ENCODE measurements at places on chromosomes 3 and 15.

GRCh38 chr3:43581343-43581742, 40.5 kb downstream of the ANO10 start:
- DNase-seq, result no peak

DNA sequence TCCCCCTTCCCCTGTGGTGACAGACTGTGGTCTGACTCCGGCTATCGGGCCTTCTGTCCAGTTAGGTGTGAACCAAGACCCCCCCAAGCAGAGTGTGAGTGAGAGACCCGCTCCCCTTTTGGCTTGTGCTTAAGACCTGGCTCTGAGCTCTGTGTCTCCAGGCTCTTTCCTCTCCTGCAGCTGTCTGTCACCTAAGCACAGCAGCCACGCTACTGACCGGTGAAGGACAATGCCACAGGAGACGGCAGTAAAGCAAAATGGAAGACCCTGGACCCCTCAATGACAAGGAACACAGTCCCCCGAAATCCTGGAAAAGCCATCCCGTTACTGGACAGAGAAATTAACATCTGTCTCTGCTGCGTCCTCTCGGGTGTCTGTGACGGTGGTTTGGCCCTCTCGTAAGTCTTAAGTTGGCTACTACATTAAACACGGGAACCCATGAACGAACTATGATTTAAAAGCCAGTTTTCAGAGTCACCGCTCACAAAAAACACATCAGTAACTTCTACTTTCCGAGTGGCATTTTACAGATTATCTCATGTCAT, 53.7 kb downstream of the CHSY1 start:
- no peak for DNase-seq

DNA sequence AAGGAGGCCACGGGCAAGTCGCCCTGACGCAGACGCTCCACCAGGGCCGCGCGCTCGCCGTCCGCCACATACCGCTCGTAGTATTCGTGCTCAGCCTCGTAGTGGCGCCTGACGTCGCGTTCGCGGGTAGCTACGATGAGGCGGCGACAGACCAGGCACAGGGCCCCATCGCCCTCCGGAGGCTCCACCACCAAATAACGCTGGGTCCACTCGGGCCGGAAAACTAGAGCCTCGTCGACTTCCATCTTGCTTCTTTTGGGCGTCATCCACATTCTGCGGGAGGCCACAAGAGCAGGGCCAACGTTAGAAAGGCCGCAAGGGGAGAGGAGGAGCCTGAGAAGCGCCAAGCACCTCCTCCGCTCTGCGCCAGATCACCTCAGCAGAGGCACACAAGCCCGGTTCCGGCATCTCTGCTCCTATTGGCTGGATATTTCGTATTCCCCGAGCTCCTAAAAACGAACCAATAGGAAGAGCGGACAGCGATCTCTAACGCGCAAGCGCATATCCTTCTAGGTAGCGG, at the start of gene EPM2AIP1:
Gene EPM2AIP1, minus strand, starts transcription at position 326 of the 520 bp plus-strand sequence. Its CDS starts 54 bp downstream, at position 272.
- no peak for DNase-seq

- peak; percentile 82 for DNase-seq
Observed at GRCh38 chr3:16064642-16065414, 109.7 kb upstream of the GALNT15 start.

GRCh38 chr15:68699881-68700454, 120.7 kb downstream of the ANP32A start:
- DNase-seq, result no peak

DNA sequence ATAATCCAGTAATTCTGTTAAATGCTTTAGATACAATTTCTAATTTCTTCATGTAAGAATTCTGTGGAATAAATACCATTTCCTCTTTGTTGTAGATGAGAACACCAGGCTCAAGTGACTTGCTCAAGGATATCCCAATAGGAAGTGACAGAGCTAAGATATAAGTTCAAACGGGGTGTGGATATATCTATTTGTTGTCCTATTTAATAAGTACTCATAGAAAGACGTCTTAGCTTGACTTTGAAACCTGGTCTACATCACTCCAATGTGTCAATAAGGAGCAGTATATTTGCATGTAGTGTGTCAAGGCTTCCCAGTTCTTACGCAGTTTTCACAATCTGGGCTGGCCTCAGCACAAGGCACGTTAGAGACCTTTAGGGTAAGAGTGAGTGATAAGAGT, 4.7 kb upstream of the GCSAM start:
- no peak for DNase-seq

- no peak for DNase-seq
Observed at GRCh38 chr3:184694716-184695115, 17.1 kb downstream of the MAGEF1 start.

DNA sequence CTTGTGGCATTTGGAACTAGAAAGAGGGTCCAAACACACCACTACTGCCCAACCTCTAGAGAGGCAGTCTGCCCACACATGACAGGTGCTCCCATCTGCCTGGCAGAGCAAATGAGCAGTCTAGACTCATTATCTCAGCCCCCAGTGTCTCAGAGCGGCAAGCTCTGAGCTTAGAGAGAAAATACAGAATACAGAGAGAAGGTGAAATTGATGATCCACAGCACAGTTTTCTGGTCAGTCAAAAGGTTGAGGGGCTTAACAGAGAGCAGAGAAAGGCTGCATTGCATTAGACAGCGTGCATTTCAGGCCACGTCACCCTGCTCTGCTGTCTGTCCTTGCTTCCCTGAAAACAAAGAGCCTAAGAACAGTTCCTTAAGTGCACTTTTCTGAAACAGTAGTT, 135.1 kb downstream of the KCNMB2 start:
- DNase-seq, result no peak

GRCh38 chr3:150240891-150241290, 167.2 kb upstream of the TSC22D2 start:
- DNase-seq, result no peak

- no peak for DNase-seq
Observed at GRCh38 chr3:121759541-121760202, 10.1 kb upstream of the GOLGB1 start.

DNA sequence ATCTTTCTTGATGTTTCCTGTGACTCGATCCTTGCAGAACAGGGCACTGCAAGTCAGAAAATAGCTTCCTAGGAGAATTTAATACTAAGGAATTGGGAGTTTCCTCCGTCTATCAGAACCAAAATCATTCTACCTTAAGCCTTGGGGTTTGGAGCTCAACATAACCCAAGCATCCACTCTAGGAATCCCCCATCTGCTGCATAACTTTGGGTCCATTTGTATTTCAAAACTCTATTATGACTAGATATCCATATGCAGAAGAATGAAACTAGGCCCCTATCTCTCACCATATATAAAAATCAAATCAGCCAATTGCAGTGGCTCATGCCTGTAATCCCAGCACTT, 61.7 kb upstream of the AKAP13 start:
- no peak for DNase-seq

DNA sequence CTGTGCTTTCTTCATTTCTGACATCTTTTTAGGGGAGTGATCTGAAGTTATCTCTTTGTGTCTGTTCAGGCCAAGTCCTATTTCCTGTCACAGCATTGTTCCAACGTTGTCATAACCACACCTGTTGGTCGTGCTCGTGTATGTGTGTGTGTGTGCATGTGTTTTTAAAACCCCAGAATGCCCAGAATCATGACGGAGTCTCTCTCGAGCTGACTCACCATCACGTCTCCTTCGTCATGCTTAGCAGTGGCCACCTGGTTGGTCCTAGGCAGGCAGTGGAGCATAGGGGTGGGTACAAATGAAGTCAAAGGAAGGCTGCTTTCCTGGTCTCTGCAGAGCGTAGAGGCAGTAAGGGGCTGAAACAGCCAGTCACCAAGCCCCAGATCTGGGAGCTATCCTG, 126.8 kb upstream of the ABHD17C start:
- DNase-seq, result no peak

GRCh38 chr15:101029971-101030661, 111.0 kb downstream of the LRRK1 start:
- no peak for DNase-seq

GRCh38 chr3:135739779-135740178, 225.7 kb upstream of the PPP2R3A start:
- no peak for DNase-seq

DNA sequence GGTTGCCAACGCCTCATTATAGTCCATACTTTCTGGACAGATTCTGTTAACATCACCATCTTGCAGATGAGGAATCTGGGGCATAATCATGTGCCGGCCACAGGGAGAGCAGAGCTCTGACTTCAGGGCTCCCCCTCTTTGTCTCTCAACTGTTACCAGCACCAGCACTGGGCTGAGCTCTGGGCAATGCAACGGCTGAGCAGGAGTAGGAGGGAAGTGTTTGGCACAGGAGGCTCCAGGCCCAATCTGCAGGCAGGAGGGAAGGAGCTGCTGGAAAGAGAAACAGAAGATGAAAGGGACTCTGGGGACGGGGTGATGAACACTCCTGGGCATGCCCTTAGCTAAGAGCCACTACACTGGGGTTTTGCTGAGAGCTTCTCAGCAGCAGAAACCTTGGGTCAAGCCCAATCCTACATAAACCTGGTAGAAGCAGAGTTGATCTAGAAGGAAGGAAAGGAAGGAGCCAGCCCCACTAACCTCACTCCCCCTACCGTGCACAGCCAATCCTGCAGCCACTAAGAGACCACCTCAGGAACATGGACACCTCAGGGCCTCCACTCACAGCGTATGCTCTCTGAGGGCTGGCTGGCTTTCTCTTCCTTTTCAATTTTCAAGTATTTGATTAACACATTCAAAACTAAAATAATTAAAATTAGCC, 73.1 kb upstream of the SPATA12 start:
- DNase-seq, result no peak

- no peak for DNase-seq
Observed at GRCh38 chr3:41893977-41894376, 67.9 kb downstream of the ULK4 start.

- DNase-seq, result no peak
Observed at GRCh38 chr15:31476866-31477265, 150.2 kb downstream of the KLF13 start.

GRCh38 chr3:32290619-32291018, 52.1 kb downstream of the CMTM8 start:
- DNase-seq, result no peak

GRCh38 chr15:72397796-72398588, at the start of gene TMEM202:
Gene TMEM202, plus strand, starts transcription at chr15:72398305. Its CDS starts 22 bp downstream, at chr15:72398327.
- DNase-seq, result no peak

DNA sequence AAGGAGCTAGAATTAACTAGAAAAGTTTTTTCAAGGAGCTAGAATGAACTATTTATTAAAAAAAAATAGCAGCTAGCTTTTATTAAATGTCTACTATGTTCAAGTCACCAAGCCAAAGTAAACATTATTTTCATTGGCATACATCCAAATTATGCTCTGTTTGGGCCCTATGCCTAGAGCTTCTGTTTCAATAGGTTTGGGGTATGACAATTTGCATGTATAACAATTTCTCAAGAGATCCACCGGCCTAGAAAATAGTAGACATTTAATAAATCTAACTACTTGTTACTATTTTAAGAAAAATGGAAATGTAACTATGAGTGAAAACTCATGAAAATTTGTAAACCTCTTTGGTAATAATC, 8.0 kb downstream of the GABRR3 start:
- DNase-seq, result no peak

- DNase-seq, result no peak
Observed at GRCh38 chr3:194308601-194309449, 42.3 kb downstream of the CPN2 start.

GRCh38 chr3:9377981-9378380, 15.1 kb downstream of the THUMPD3 start:
- DNase-seq, result no peak

- DNase-seq, result no peak
Observed at GRCh38 chr15:73881579-73882320, 8.4 kb downstream of the TBC1D21 start.

GRCh38 chr3:174223042-174223441, 636.1 kb upstream of the NAALADL2 start:
- DNase-seq, result no peak

- DNase-seq, result no peak
Observed at GRCh38 chr3:123815981-123816380, 68.2 kb downstream of the MYLK start.

DNA sequence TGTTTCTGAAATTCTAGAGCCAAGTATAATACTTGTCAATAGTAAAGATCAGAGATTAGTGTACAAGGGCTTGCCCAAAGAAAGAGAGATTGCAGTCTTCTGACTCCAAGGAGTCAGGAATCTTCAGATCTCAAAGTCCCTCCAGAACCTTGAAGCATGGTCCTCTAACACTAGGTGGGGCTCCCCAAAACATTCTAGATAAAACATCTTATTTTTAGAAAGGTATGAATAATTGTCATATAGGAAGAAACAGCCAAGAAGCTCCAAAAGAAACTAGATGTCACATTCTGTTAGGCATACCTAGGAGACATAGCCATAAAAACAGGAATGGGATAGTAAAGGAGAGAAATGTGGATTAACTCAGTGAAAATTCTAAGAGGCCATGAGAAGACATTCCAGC, 10.7 kb downstream of the MUC13 start:
- no peak for DNase-seq

DNA sequence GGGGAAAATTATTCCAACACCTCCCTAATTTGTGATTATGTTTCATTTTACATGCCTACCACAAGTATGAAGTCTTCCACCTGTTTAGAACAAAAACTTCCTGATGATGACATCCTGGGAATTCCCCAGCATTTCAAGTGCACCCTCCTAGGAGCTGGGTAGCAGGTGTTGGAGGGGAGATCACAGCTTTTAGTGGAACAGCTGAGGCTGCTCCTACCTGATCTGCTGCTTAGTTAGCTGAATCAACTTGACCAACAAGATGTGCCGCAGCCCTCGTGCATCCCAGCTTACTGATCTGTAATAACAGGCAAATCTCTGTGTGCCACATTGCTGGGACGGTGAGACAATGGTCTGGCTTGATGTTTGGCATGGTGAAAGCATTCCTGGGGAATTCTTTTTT, 29.7 kb downstream of the TRAK1 start:
- no peak for DNase-seq

DNA sequence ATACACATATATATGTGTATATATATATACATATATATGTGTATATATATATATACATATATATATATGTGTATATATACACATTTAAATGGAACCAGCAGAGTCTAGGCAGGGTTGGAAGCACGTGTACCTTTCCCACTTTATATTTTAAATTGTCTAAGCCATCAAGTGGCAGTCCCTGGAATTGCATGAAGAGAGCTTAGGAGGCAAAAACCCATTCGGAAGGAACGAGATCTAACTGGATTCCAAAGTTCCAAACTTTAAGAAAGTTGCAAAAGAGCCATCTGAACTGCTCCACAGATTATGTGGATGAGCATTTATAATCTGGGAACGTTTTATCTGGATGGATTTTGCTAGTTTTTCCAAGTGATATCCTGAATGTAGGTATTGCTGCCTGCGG, 186.5 kb downstream of the FOXP1 start:
- DNase-seq, result no peak

DNA sequence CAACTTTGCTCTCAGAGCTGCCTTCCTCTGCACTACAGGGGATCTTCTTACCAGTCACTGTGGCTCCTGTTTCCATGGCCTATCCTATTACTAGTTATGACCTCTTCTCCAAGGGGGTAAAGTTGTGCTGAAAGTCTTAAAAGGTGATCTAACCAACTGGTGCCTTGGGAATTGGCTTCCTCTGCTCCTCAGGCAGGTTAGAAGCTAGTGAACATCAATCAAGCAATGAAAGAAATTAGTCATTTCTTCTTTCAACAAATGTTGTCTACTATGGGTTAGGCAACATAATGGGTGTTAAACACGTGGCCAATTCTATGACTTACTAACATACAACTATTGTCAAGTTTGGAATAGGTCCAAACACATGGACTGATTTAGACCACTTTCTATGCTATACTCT, 571.4 kb upstream of the NAALADL2 start:
- DNase-seq, result no peak

- no peak for DNase-seq
Observed at GRCh38 chr15:52551762-52552161, 17.1 kb downstream of the ARPP19 start.

GRCh38 chr3:184523825-184524615, 37.6 kb upstream of the EPHB3 start:
- DNase-seq, result no peak
